ENCODE measurements at places on chromosomes 7 and 10.
A peak's percentile ranks its signal among the peaks of the same experiment; 100 is the strongest.

GRCh38 chr7:1974290-1975101 lies 258.2 kb downstream of the MAD1L1 start:
- DNase-seq = no peak

DNA sequence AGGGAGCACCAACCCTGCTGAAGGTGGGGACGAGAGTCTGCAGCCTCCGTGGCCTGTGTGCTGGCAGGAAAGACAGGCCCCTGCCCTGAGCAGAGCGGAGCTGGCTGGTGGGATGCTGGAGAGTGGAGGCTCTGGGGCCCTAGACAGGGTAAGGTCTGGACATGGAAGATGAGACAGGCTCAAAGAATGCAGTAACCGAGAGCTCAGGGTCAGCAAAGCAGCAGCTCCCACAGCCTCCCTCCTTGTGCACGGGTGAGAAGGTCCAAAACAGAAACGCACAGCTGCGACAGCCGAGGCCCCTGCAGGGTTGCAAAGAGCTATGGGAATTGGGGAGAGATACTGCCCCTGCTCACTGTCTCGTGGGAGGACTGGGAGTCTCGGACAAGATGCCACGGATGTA lies 80.5 kb downstream of the TNS3 start:
- no peak for DNase-seq

GRCh38 chr10:26432938-26433337 lies 5.2 kb upstream of the APBB1IP start:
- DNase-seq = no peak

GRCh38 chr7:105652359-105652993 lies 71.2 kb upstream of the EFCAB10 start:
- peak; percentile 77 for DNase-seq

DNA sequence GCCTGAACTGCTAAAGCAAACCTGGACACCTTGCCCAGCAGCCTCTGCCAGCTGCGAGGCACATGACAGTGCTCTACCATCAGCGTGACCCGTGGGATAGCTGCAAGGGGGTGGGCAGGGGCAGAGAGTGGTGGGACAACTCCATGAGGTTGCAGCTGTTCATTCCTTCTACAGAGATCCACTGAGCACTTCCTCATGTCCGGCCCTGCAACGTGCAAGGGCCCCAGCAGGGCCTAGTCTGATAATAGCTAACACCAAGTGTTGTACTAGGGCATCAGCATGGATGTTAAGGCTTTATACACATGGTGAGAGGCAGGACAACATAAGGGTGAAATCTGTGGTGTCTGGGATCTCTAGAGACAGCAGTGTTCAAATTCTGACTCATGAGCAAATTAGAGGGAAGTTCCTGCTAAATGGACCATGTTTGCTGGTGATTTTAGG lies 14.3 kb downstream of the NOD1 start:
- no peak for DNase-seq

DNA sequence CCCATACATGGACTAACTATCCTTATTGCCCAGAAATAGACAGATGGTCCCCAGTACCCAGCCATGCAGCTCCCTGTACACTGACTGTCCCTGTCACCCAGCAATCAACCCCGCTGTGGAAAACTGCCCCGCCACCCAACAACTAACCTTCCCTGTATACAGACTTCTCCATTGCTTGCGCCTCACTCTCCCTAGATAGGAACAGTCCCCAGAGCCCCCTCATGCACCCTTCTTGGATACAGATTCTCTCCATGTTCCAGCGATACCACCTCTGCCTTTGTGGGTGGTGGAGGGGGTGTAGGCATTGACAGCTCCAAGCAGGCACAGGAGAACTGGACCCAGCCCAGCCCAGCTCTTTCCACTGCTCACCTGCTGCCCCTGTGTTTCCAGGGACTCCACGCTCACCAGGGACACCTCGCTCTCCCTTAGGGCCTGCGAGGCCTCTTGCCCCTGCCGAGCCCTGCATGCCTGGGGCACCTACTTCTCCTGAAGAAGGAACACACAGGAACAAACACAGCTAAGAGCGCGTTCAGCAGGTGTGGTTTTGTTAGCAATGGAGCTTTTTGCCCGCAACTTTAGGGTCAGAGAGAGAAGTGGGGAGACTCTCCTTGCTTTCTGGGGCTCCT lies 7.2 kb downstream of the SFTPD start:
- DNase-seq = no peak

DNA sequence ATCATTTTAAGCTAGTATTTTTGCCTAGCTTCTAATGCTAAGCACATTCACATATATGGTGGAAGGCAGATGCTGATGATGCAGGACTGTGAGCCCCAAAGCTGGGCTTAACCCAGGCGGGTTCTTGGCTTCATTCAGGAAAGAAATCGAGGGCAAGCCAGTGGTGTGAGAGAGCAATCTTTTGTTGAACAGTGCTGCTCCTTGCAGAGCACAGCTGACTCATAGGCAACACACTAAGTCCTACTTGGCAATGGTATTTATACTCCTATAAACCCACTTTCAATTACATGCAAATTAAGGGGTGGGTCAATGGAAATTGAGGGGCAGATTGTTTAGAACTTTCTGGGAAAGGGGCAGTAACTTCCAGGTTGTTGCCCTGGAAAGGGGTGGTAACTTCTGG lies 42.0 kb upstream of the CELF2 start:
- no peak for DNase-seq

- DNase-seq = no peak
These were observed 50.9 kb upstream of the CDCA7L start for GRCh38 chr7:21996641-21997040.

Measured in C1 segment of cervical spinal cord (tissue), 14 donors.